ENCODE measurements at places on chromosomes 1 and 21.

- no peak for DNase-seq
Observed at GRCh38 chr1:86998727-86999126, 84.3 kb downstream of the HS2ST1 start.

DNA sequence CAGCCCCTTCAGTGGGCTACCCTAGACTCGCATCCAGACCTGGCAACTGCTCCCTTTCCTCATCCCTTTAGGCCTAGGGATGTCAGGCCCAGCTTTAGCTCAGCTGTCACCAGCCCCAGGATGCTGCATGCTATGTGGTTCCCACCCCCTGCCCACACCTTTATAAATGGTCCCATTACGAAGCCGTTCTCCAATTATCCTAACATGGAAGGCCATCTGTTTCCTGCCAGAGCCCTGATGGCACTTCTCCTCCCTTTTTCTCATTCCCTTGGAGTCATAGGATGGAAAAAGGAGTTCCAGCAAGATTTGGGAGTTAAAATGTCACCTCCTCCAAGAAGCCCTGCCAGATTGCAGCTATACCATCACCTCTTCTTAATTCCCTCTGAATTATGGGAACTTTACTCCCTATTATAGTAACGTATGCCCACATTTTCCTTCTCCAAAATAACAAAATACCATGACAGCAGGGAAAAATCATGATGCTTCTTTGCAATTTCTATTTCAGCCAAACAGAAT, 205.0 kb upstream of the GRIK3 start:
- DNase-seq, result no peak

- DNase-seq, result no peak
Observed at GRCh38 chr1:47914218-47914938, 82.8 kb downstream of the TRABD2B start.

DNA sequence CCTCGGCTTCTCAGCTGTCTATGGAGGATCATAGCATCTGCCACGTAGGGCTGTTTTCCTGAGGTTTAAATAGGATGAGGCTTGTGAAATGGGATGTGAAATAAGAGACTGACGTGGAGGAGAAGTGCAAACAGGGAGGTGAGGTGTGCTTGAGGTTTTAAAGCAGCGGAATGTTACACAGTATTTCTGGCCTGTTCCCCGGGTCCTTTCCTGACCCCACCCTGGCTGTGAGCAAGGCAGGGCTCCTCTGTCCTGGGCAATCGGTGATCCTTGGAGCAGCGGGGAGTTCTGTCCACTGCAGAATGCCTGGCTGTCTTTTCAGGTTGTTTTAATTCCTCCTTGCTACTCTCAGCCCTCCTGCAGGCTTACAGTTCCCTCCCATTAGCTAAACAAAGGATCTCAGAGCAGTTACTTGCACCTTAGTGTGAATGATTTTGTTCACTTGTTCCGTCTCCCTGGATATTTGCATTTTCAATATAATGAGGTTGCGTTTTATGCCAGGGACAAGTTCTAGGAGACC, 38.6 kb downstream of the LHX4 start:
- DNase-seq, result no peak

DNA sequence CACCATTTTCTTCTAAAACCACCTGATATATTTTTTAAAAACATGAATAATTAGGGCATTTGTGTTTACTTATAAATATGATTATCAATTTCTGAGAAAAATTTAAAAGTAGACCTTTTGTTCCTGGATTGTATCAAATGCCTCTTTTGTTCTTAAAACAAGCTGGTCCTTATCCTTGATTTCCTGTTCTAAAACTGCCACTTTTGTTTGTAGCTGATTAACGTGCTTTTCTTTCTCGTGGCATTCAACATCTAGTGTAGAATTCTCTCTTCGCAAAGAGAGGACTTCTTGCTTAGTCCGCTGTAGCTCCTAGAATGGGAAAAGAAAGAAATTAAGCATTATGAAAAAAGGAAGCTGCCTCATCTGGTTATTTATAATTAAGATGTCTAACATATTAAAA, 25.0 kb downstream of the SASS6 start:
- no peak for DNase-seq

DNA sequence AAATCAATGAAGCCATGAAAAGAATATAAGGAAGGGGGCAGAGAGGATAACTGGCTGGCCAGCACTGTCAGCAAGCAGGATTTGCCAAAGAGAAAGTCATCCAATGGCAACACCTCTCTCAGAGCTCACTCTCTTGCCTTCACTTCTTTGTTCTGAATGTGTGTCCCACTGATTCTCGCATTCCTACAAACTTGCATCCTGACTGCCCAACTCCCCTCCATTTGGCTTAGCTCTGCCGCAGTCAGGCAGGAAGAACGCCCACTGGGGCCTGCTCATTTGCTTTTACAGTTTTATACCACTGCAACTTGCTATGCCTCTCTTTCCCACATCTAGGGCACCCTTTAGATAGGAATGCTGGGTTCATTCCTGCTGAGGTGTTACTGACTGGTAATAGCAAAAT, 364.2 kb upstream of the ST6GALNAC5 start:
- DNase-seq, result no peak

- DNase-seq, result no peak
Observed at GRCh38 chr21:15319727-15320126, 254.9 kb upstream of the NRIP1 start.

GRCh38 chr1:245105815-245106410, 48.9 kb upstream of the KIF26B start:
- DNase-seq, result no peak

DNA sequence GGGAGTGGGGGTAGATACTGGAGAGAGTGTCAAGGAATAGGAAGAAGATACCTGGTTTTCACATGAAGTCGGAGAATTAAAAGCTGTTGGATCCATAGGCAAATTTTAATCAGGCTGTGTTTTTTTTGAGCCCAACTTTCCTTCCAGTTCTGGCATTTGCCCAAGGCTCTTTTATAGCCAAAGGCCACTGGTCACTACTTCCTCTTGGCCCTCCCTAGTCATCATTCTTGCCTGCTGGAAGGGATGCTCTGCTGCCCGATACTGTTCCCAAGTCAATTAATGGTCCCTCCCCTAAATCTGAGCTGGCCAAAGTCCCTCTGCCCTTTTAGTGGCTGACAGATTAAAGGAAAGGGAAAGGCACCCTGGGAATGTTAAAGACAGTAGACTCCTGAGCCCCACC, 102.8 kb upstream of the ZNF648 start:
- no peak for DNase-seq

GRCh38 chr1:94014635-94015488, 105.6 kb upstream of the GCLM start:
- DNase-seq, result peak; percentile 45

DNA sequence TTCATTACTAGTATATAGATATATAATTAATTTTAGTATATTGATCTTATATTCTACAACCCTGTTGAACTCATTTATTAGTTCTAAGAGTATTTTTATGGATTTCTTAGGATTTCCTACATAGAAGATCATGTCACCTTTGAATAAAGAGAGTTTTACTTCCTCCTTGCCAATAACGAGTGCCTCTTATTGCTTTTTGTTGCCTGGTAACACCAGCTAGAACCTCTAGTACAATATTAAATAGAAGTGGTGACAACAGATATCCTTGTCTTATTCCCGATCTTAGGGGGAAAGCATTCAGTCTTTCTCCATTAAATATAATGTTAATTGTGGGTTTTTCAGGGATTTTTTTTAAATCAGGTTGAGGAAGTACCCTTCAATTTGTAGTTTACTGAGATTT, 40.8 kb downstream of the WNT2B start:
- DNase-seq, result no peak

- DNase-seq, result no peak
Observed at GRCh38 chr21:14353726-14354125, 29.2 kb downstream of the HSPA13 start.

GRCh38 chr1:171801487-171801891, 20.0 kb downstream of the METTL13 start:
- DNase-seq, result peak; percentile 47

DNA sequence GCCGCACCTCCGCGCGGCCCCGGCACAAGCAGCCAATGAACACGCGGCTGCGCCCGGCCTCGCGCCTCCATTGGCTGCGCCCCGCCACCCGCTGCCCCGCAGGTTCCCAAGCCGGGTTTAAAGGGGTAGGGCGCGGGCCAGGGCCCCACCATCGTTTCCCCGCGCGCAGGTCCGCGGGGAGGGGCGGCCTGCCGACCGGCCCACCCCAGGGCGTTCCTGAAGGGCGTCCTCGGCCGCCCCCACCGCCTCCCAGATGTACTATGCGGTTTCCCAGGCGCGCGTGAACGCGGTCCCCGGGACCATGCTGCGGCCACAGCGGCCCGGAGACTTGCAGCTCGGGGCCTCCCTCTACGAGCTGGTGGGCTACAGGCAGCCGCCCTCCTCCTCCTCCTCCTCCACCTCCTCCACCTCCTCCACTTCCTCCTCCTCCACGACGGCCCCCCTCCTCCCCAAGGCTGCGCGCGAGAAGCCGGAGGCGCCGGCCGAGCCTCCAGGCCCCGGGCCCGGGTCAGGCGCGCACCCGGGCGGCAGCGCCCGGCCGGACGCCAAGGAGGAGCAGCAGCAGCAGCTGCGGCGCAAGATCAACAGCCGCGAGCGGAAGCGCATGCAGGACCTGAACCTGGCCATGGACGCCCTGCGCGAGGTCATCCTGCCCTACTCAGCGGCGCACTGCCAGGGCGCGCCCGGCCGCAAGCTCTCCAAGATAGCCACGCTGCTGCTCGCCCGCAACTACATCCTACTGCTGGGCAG, at the start of gene OLIG1:
TSS of gene OLIG1 (plus strand) at position 148 of the 750 bp plus-strand sequence. CDS start at position 254, 106 bp downstream.
- DNase-seq, result peak; percentile 41

- DNase-seq, result no peak
Observed at GRCh38 chr1:77016386-77016985, 149.2 kb downstream of the ST6GALNAC5 start.

- peak; percentile 64 for DNase-seq
Observed at GRCh38 chr1:52159033-52159789, 17.3 kb downstream of the ZFYVE9 start.

GRCh38 chr1:222347627-222348026, 200.3 kb downstream of the HHIPL2 start:
- no peak for DNase-seq

DNA sequence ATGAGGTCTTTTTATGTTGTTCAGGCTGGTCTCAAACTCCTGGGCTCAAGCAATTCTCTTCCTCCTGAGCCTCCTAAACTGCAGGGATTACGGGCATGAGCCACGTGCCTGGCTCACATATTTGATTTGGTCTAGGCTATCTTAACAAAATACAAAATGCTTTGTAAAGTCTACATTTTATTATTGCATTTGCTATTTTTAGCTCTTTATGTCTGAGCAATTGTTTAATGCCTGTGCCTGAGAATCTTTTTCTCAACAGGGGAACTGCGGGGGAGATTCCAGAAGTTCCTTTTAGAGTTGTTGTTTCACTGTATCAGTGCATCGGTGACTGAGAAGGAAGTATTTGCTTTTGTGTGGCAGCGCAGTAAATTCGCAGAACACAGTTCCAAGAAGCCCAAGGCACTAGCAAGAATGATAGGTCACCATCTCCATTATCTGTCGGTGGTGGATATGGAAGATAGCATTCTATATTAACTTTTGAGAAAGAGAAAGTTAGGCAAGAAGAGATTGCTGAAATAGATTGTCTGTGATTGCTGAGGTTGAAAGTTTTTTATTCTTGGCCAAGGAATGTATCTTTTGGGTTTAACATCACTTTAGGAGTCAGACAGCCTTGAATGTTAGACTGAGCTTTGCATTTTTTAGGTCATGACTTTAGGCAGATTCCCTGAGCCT, 167.3 kb downstream of the PDE4B start:
- DNase-seq, result no peak

- DNase-seq, result peak; percentile 55
Observed at GRCh38 chr1:53411541-53412152, 47.6 kb upstream of the DMRTB1 start.

DNA sequence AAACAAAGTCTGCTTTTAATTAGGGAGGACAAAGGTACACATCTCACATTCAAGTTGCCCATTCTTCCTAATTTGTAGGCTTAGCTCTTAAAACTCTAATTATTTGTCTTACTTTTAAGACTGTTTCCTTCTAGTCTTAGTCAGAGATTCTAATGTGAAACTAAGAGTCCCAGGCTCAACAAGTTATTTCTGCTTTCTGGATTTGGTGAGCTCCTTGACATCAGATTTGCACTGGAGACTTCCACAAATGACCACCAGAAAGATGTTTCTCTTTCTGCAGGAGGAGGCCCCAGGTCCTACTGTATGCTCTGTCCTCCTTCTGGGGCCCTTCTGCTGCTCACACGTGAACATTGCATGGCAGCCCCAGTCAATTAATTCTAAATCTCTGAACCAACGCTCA, 194.2 kb upstream of the JUN start:
- no peak for DNase-seq

- no peak for DNase-seq
Observed at GRCh38 chr1:243756529-243756928, 93.5 kb downstream of the AKT3 start.

DNA sequence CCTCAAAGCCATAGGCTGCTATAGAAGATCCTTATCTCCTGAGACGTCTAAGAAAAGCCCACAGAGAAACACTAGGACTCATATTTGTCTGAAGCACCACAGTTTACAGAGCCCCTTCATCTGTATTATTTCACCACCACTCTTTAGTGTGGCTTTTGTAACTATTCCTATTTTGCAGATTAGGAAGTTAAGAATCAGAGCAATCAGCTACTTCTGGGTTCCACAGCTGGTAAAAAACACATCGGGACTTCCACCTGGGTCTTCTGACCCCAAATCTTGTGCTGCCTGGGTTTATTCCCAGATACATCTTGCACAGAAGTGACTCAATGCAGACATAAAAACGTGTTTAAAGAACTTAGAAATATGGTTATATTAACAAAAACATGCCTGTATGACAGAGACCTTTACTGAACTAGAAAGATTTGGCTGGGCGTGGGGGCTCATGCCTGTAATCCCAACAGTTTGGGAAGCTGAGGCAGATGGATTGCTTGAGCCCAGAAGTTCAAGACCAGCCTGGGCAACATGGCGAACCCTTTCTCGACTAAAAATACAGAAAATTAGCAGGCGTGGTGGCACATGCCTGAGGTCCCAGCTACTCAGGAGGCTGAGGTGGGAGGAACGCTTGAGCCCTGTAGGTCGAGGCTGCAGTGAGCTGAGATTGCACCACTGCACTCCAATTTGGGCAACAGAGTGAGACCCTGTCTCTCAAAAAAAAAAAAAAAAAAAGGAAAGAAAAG, 40.9 kb downstream of the ELK4 start:
- DNase-seq, result no peak

DNA sequence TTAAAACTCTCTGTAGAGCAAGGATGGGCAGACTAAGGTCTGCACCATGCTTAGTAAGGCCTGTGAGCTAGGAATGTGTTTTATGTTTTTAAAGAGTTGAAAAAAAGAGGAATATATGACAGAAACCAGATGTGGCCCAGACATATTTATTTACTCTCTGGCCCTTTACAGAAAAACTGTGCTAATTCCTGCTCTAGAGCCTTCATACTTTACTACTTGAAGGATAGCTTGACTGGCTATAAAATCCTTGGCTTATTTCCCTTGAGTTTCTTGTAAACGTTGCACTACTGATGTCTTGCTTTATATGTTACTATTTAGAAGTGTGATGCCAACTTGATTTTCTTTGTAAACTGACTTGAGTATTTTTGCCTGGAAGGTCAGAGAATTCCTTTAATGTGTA, 33.5 kb downstream of the CTBS start:
- DNase-seq, result no peak

DNA sequence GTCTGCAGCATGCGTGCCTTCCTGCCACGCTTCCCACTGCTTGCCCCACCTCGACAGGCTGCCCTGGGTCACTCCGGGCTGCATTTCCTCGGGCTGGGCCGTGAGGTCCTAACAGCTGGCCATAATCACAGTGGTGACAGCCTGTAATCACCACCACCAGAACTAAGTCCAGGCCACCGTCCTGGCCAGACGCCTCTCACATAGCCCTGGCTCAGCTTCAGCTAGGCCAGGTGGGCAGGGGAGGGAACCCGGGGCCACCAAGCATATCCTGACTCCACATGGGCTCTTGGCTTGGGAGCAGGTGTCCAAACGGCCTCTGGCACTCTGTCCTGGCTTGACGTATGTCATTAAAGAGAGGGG, 229.5 kb downstream of the TRABD2B start:
- no peak for DNase-seq
